ENCODE measurements at places on chromosomes 3 and 15. TPM values are rescaled to one million over a fixed set of nuclear protein-coding genes. Genes with fewer than 3 reads are reported as not detected.

IGDCC3 gene
- 10.5 TPM for total RNA-seq

CYP1A1 gene
- total RNA-seq, result 0.87 TPM

GALNT15 gene
- total RNA-seq, result 46.2 TPM

RBP2 gene
- total RNA-seq, result not detected

TMEM108 gene
- total RNA-seq, result 20.0 TPM

ZNF619 gene
- total RNA-seq, result 10.0 TPM

MESP2 gene
- 0.30 TPM for total RNA-seq

LIPH gene
- 1.7 TPM for total RNA-seq

MUC13 gene
- total RNA-seq, result not detected

P2RY13 gene
- total RNA-seq, result 2.7 TPM

AGBL1 gene
- 1.1 TPM for total RNA-seq

SPSB4 gene
- 3.3 TPM for total RNA-seq

HRG gene
- total RNA-seq, result not detected

CDV3 gene
- 91.5 TPM for total RNA-seq

FGF12 gene
- total RNA-seq, result 194 TPM

ZNF620 gene
- 4.9 TPM for total RNA-seq

FETUB gene
- total RNA-seq, result not detected

GCHFR gene
- 17.3 TPM for total RNA-seq

GCSAM gene
- total RNA-seq, result not detected

TTLL13 gene
- total RNA-seq, result not detected

FGF7 gene
- total RNA-seq, result 0.90 TPM

All from dorsolateral prefrontal cortex (tissue), 122 donors.